Activated gamma-delta T cell (primary cell): ENCODE measurements at places on chromosomes 2 and 18.

GRCh38 chr2:10306901-10307463 lies 4.3 kb downstream of the HPCAL1 start:
- DNase-seq = no peak

DNA sequence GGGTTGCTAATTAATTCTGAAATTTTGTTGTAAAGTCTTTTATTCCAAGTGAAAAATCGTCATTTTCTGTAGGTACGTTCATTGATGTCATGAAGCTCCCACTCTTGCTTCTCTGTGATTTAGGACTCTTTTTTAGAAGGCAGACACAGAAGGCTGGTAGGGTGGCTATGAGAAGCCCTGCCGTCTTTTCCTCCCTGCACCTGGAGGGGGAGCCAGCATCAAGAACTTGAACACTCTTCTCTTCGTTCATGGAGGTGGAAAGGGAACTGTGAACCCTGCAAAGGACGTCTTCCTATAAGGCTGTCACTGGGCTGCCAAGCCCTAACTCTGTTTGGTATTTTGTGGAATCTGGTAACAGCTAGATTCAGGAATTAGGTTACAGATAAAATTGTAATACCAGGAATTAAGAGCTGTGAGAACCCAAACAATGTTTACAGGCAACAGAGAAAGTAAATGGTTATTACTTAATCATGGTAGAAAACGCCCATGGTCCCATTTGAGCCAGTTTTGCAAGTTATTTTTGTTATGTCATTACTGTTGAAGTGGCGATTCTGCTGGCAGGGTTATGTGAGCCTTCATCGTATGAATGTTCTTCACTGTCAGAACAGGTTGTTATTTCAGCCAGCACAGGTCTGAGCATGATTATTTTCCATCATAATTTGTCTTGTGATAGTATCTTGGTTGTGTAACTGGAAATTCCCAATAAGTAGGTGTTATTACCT lies 112.2 kb downstream of the OSBPL6 start:
- DNase-seq = no peak

DNA sequence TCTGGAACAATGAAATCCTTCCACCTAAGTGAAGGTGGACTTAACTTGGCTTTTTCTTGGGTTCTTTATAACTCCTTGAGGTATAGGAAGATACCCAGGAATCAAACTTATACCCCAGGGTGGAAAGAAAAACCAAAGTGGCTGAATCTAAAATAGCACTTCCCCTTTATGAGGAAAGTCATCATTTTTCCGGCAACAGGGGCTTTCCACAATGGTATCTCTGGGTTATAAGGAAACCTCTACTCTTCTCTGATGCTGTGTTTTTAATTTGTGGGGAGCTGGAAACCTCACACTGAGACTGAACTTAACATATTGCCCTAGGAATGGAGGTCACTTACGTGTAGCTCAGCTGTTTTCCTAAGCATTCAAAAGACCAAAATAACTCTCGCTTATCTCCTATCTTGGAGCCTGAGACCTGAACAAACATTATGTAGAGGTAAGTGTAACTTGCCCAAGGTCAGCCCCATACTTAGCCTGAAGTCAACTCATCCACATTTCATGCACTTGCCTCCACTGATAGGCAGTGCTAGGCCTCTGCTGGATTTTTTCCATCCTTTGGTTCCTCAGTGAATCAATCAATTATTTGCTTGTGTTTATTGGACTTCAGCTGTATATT lies 117.9 kb downstream of the SETBP1 start:
- no peak for DNase-seq

GRCh38 chr2:223594831-223595230 lies 7.3 kb downstream of the SCG2 start:
- no peak for DNase-seq

DNA sequence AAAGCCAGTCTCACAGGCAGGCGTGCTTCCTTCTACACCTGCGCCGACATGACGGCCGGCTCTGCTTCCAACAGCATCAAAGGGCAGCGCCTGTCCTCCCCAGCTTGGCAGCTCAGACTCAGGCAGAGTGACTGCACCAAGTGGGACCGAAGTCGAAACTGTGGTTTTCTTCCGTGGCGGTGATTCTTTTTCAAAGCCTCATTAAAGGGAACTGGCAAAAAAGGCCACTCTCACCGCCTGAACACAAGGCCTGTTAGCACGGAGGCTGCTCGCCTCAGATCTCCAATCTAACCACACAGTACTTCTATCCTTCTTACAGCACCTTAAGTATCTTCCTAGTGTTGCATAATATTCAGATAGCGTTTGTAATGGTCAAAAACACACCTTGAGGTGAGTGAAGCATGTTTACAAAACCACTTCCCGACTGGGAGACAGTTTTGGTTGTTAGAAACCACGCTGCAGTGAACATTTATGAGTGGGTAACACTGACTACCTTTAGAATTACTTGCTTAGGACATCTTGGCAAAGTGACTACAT lies 236.4 kb downstream of the HDAC4 start:
- DNase-seq = no peak

DNA sequence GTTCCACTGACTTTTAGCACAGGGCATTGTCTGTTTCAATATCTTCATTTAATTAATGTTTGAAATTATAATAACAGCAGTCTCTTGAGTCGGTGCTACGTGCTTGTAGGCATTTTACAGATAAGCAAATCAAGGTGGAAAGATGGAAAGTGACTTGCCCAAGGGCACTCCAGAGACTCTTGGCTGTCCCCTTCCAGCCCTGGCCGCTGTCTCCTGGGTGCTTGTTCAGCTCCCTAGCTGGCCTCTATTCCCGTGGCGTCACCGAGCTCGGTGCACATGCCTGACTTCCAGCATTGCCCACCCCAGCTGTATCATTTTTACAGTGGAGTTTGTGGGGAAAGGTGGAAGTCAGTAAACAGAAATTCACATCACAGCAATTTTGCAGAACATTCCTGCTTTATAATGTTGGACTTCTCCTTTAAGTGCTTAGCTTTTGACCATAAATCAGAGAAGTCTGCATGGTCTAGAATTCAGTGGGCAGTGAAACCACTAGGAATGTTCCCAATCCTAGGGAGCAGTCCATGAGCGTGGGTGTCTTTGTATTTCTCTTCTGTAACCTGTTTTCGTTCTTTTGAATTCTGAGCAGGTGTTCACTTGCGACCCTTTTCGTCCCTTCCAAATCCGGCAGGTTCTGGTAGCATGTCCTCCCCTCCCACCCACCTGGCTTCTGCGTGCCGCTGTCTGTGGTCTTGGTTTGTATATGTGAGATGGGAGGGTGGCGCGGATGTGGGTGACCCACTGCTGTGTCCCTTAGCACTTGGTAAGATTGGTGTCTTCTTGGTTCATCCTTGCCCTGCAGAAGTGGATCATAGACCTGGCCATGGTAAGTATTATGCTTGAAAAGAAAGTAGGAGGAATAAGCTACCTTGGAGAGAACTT lies 8.4 kb downstream of the SLC66A3 start:
- DNase-seq = no peak

DNA sequence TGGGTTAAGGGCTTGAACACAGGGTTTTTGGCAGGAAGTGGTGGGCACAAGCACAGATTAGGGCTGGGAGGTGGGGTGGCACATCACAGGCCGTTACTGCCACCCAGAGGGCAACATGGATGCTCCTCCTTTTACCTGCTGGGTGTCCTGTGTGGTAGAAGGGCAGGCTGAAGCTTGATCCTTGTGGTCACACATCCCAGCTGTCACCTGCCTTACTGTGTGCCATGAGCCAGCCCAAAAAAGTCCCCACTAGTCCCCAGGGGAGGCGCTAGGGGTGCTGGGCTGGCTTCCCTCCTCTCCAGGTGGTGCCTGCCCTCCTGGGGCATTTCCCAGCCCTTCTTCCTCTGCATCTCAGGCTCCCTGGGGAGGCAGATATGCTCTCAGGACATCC lies 50.5 kb upstream of the ALPP start:
- no peak for DNase-seq

DNA sequence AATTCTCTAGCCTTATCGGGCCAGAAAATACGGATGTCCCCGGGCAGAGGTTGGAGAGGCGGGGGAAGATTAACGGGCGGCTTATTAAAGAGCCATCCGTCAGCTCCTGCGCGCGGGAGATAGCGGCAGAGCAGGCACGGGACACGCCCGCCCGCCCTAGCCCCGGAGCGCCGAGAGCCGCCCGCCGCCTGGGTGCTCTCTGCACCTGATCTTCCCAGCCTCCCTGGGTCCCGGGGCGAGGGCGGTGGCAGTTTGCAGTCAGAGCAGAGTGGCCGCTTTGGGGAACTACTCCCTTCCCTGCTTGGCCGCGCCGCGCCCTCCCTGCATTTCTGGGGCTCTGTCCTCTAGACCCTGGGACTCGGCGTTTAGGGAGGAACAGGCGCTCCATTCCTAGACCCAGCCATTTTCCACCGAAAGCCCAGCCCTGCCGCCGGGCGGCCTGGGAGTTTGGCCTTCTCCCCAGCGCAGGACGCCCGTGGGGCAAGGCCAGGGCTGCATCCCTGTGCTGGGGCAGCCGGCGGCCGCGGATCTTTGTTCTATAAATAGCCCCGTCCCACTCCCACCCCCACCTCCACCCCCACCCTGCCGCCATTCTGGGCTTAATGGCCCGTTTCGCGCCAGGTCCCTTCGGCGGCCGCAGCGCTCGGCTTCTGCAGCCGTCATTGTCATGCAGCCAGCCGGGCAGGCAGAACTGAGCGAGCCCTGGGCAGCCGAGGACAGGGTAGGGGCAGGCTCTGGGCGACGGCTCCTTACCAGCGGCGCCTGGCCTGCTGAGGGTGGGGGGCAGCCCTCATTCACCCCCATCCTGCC lies 6.6 kb downstream of the GAD1 start:
- no peak for DNase-seq

DNA sequence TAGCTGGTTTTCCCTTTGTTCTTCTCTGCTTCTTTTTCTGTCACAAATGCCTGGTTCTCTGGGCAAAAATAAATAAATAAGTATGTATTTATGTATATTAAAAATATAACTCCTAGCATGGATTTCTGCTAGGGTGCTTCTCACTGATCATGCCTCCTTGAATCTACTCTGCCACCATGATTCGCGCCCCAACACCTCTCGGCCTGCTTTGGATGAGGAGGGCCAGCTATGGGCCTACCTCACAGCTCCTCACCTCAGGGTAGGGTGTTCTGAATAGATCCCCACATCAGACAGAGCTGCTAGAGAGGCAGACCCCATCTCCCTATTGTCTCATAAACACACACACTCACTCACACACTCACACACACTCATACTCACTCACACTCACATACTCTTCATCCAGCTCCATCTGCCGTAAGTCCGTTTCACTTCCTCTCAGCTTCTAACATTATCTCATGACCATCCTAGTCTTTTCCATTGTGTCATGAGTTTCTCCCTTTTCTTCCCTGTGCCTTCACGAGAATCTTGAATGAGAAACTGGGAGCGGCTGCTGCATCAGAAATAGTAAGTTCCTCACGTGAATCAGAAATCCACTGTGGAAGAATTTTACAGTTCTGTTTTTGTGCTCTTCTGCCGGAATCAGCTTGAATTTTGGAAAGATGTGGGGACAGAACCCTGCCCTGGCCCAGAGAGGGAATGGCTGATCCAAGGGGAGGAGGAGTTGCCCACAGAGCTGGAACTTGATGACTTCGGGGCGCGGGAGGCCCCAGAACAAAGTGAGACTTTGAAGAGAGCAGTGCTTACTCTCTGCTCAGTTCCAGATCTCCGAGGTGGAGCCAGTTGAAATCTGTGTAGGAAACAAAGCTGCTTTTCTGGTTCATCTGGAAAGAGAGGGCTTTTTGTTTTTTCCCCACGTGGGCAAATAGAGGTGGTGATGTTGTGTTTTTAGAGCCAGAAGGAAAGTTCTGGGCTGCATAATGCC lies 20.9 kb downstream of the ANXA4 start:
- DNase-seq = no peak

DNA sequence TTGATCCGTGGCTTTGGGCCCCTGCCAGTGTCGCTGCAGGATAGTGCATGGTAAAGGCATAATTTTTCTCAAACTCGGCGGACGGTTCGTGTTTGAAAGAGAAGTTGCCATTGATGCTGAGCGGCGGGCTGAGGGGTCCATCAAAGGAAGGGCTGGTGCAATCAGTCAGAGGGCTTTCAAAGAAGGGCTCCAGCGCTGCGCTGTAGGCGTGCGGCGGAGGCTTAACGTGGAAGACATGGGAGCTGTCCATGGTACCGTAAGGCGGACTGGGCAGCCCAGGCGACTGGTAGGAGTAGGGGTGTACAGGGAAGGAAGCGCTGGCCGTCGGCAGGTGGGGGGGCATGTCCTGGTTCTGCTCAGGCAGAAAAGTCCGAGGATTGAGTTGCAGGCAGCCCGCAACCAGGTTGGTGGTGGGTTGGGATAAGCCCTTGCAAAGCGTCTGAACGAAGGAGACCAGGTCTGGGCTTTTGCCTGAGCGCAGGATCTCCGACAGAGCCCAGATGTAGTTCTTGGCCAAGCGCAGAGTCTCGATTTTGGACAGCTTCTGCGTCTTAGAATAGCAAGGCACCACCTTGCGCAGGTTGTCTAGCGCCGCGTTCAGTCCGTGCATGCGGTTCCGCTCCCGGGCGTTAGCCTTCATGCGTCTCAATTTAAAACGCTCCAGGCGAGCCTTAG lies 2.3 kb downstream of the NEUROD1 start:
- DNase-seq = no peak

GRCh38 chr2:20525041-20526035 lies 78.5 kb downstream of the RHOB start:
- DNase-seq = no peak

- no peak for DNase-seq
These were observed 145.9 kb downstream of the GFPT1 start for GRCh38 chr2:69241093-69241492.

DNA sequence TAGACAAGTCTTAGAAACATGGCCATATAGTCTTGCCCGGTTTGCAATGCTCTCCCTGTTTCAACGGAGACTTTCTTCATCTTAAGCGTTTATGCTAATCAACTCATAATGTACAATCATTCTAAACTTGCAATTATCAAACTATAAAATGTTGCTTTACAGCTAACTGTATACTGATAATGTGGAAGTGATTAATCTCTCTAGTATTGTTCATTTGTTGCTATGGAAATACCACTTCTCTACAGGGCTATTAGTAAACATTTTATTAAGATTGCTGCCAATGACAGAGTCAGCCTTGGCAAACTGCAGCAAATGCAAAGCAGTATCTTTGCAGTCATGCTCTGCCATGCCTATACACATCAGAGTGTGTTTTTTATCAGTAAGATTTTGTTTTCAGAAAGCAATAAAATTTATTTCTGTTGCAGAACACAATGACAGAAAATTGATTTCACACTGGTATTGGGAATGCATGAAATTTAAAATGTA lies 1201.8 kb upstream of the CDH2 start:
- DNase-seq = no peak

DNA sequence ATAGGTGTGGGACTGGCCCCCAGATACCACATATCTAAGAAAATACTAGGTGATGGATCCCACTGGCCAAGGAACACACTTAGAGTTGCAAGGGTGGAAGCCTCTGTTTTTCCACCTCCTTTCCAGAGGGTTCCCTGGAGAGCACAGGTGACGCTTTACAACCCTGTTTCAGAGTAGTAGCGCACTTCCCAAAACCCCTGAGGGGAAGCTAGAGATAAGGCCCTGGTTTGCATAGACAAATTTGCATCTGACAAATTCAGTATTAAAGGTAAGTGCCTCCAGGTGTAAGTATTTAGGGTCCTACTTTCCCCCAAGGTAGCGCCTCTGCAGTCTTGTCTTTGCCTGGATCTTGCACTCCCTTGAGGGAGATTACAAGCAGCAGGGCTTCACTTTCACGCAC lies 474 bp upstream of the CERKL start:
- DNase-seq = no peak
